ENCODE measurements at places on chromosomes 7 and 10. TPM values are rescaled to one million over a fixed set of nuclear protein-coding genes. Genes with fewer than 3 reads are reported as not detected.

Gene NCF1
- 3.0 TPM for polyA plus RNA-seq

- DNase-seq, result no peak
Measured at GRCh38 chr7:106812027-106812643, 52.9 kb upstream of the PIK3CG start.

DNA sequence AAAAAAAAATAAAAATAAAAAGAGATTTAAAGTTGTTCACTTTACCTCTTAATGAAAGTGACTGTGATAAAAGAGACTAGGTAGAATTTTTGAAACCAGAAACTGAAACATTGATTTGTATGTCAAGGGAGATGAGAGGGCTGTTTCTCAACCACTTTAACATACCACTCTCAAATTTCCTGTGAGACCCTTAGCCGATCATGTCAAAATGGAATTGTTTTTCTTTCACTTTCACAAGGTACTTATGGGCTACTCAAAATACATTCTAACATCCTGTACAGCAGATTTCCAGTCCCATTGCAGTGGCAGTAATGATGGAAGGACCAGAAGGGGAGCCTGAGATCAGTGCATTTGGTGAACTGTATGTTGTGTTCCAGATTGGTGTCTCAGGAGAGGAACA, 261.2 kb downstream of the PPP1R3A start:
- DNase-seq, result no peak

- DNase-seq, result no peak
Measured at GRCh38 chr7:73967832-73968290, 60.1 kb upstream of the ELN start.

GRCh38 chr10:79221110-79222051, 125.9 kb upstream of the PPIF start:
- DNase-seq, result peak; percentile 46

All from liver (tissue), 10 donors.